A673 (cell line): ENCODE measurements at places on chromosomes 16 and 17. TPM values are rescaled to one million over a fixed set of nuclear protein-coding genes. Genes with fewer than 3 reads are reported as not detected.

The KRT27 gene
- total RNA-seq = not detected in 2 replicates

The KRTAP1-1 gene
- total RNA-seq = not detected in 2 replicates

The IFT20 gene
- 21.5 and 26.5 TPM in 2 replicates for total RNA-seq

The RUNDC3A gene
- 0.56 and 1.2 TPM in 2 replicates for total RNA-seq

The LITAF gene
- total RNA-seq = 6.9 and 12.2 TPM in 2 replicates

The ENDOV gene
- total RNA-seq = 14.1 and 15.6 TPM in 2 replicates

The CCL7 gene
- total RNA-seq = not detected in 2 replicates

The TMED6 gene
- 1.8 TPM in 1 of 2 replicates, not detected in the other for total RNA-seq

The CUEDC1 gene
- 53.5 and 55.6 TPM in 2 replicates for total RNA-seq

The AHSP gene
- not detected in 2 replicates for total RNA-seq

The PTX4 gene
- not detected in 2 replicates for total RNA-seq

The TBX2 gene
- not detected in 2 replicates for total RNA-seq

The GINS2 gene
- 70.5 and 71.9 TPM in 2 replicates for total RNA-seq

The ANKRD40 gene
- total RNA-seq = 54.2 and 61.3 TPM in 2 replicates

The CLDN7 gene
- 0.55 TPM in 1 of 2 replicates, not detected in the other for total RNA-seq

The KRTAP4-6 gene
- total RNA-seq = not detected in 2 replicates

The OR2C1 gene
- total RNA-seq = not detected in 2 replicates

The CDH8 gene
- 49.3 and 50.5 TPM in 2 replicates for total RNA-seq

The ULK2 gene
- total RNA-seq = 12.9 and 15.6 TPM in 2 replicates

The MPV17L gene
- 6.3 TPM in 2 replicates for total RNA-seq
